Mammary microvascular endothelial cell (primary cell): ENCODE measurements at places on chromosomes 11 and 22. TPM values are rescaled to one million over a fixed set of nuclear protein-coding genes. Genes with fewer than 3 reads are reported as not detected.

The SEPTIN5 gene
- 7.9 and 8.7 TPM in 2 replicates for total RNA-seq

The TREH gene
- total RNA-seq, result not detected in 2 replicates

The OR4D5 gene
- not detected in 2 replicates for total RNA-seq

The TRIM48 gene
- not detected in 2 replicates for total RNA-seq

The MICAL2 gene
- 104 and 128 TPM in 2 replicates for total RNA-seq

The TRIM34 gene
- total RNA-seq, result 10.8 and 14.0 TPM in 2 replicates

The DAGLA gene
- 4.3 and 5.8 TPM in 2 replicates for total RNA-seq

The GPR83 gene
- not detected in 2 replicates for total RNA-seq

The VPS37C gene
- total RNA-seq, result 17.9 and 23.6 TPM in 2 replicates

The LRRN4CL gene
- total RNA-seq, result 0.05 TPM in 1 of 2 replicates, not detected in the other
